ENCODE measurements at places on chromosomes 13 and 19.
A peak's percentile ranks its signal among the peaks of the same experiment; 100 is the strongest.

DNA sequence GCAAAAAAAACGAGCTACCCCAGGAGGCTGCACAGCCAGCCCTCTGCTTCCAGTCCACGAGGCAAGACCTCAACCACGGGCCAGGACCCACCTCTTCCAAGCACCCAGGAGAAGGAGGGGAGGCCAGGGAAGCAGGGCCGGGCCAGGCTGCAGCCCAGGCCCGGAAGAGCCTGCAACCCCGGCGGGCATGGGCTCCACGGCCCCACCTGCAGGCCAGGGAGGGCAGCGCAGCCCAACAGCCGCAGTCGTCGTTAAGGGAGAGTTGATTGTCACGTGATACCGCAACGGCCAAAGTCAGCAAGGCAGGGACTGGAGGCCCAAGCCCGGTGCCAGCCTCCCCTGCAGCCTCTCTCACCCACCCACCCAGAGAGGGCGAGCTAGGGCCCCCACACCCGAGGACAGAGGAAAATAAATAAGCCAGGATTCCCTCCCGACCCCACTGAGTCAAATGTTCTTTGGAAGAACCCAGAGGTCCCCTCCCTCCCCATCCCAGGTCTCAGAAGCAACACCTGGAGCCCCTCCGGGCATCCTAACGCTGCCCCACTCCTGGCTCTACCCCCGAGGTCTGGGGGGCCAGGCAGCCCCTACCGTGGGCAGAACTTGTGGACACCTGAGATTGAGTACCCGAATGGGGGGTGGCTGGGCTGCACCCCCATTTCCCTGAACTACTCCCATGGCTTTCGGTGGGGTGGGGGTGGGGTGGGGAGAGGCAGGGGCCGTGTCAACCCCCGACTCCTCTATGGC is 5.2 kb upstream of the REXO1 start:
- peak; percentile 88 for DNase-seq

DNA sequence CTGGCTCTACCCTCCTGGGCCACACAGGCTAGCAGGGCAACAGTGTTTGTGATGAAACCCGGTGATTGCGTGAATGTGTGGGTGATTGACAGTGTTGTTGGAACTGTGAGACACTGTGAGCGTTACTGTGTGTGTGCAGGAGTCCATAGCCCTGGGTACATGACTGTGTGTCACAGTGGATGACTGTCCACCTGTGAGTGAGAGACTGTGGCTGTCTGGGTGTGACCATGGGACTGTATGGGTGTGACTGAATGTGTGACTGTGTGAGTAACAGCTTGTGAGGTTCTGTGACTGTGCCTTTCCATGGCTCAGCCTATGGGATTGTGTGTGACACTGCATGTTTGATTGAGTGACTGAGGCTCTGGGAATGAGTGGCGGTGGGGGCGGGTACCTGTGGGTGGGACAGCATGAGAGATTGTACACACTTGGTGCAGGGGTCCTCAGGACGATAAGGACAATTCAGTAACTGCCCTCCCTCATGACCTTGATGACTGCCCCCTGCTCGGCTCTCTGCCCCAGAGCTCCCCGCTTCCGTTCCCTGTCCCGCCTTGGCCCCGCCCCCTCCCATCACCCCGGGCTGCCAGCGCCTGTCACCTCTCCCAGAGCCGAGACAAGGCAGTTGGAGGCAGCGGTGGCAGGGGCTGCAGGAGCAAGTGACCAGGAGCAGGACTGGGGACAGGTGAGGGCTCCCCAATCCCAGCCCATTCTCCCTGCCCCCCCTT is at the start of gene GIPR:
TSS of gene GIPR (plus strand) at position 602 of the 722 bp plus-strand sequence. CDS start 1,300 bp downstream, outside the sequence.
- peak; percentile 80 for DNase-seq

- DNase-seq: no peak
Observed at GRCh38 chr13:83549671-83550070, 332.6 kb downstream of the SLITRK1 start.

DNA sequence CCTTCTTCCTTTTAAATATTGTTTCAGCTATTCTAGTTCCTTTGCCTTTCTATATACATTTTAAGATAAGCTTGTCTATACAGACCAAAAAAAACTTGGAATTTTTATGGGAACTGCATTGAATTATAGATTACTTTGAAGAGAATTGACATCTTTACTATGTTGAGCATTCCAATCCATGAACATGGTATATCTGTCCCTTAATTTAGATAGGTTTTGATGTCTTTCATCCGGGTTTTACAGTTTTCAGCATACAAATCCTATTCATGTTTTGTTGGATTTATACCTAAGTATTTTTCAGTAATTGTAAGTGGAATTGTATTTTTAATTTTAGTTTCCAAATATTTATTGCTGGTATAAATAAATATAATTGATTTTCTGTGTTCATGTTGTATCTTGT is 12.2 kb upstream of the IFNL1 start:
- DNase-seq: no peak

DNA sequence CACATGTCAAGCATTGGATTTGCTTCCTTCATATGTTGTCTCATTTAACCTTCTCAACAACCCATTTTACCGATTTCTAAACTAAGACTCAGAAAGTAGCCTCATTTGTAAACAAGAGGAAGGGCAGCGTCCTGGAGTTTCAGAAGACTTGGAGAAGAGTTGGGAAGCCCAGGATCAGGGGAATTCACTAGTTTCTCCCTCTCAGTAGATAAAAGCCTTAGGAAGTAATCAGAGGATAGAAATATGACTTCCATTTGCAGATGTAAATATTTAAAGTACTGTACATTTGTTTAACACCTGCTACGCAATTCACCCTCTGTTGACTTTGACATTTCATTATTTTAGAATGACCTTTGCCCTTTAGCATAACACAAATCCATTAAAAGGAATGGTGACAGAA is 216.4 kb downstream of the DCT start:
- DNase-seq: no peak

- DNase-seq: no peak
Observed at GRCh38 chr13:111514610-111515306, 194.3 kb downstream of the TEX29 start.

- DNase-seq: no peak
Observed at GRCh38 chr13:41370736-41371135, 59.7 kb downstream of the NAA16 start.
